ENCODE measurements at places on chromosomes 12 and 14. TPM values are rescaled to one million over a fixed set of nuclear protein-coding genes. Genes with fewer than 3 reads are reported as not detected.

The HOXC9 gene
- 0.30 TPM for polyA plus RNA-seq

GRCh38 chr12:91533366-91533765 lies 350.7 kb upstream of the DCN start:
- DNase-seq: no peak

The NID2 gene
- 227 TPM for polyA plus RNA-seq

The MYF5 gene
- polyA plus RNA-seq: not detected

GRCh38 chr12:55681142-55682077 lies 26.3 kb downstream of the ITGA7 start:
- peak; percentile 84 for DNase-seq

The TPH2 gene
- 0.52 TPM for polyA plus RNA-seq

The KRT8 gene
- polyA plus RNA-seq: 171 TPM

The CLEC9A gene
- 2.5 TPM for polyA plus RNA-seq

The AKAP6 gene
- 6.3 TPM for polyA plus RNA-seq

DNA sequence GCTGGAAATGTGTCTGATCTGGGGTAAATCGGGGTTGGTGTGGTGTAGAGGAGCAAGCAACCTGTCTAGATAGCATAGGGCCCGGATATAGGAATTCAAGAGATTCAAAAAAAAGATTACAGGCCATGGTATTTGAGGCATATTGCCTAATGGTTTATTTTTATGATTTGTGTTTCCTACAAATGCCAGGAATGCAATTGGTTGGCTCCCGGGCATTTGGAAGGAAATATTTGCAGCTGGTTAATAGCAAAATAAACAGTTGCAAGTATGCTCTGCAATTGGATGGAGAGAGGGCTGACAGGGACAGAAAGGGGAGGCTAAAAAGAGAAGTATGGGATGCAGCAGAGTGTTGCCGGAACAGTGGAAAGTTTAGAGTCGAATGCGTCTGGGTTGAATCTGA lies 315.6 kb upstream of the ATP2B1 start:
- no peak for DNase-seq

DNA sequence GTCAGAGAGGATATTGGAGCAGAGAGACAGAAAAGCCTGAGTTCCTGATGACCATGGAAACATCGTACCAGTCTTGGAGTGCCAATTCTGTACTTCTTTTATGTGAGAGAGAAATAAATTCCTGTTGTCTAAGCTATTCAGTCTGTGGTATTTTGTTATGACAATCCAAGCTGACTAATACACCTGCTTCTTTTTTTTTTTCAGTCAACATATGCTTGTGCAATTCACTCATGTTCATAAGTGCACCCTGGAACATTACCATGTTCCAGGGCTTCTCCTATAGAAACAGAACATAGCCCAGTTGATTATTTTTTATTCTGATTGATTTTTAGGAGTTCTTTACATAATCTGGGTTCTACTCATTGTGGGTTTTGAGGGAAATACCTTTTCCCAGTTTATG lies 1.7 kb upstream of the CHPT1 start:
- DNase-seq: no peak

The MARCHF9 gene
- 16.5 TPM for polyA plus RNA-seq

The SPX gene
- 13.5 TPM for polyA plus RNA-seq

The LRRIQ1 gene
- polyA plus RNA-seq: 11.3 TPM

GRCh38 chr12:3164454-3165077 lies 87.4 kb downstream of the TSPAN9 start:
- DNase-seq: no peak

The NRIP2 gene
- polyA plus RNA-seq: 7.7 TPM

DNA sequence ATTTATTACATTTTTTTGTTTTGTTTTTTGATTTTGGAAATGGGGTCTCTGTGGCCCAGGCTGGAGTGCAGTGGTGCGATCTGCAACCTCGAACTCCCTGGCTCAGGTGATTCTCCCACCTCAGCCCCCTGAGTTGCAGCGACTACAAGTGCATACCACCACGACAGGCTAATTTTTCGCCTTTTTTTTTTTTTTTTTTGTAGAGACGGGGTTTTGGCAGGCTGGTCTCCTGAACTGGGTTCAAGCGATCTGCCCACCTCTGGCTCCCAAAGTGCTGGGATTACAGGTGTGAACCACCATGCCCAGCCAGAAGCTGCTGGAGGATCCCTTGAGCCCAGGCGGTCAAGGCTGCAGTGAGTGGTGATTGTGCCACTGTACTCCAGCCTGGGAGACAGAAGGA lies 2.3 kb downstream of the MON2 start:
- no peak for DNase-seq

The RPGRIP1 gene
- polyA plus RNA-seq: 0.60 TPM

- no peak for DNase-seq
These were observed 205.4 kb downstream of the RERGL start for GRCh38 chr12:17884581-17884980.

GRCh38 chr12:27434673-27435565 lies 11.6 kb upstream of the SMCO2 start:
- no peak for DNase-seq

DNA sequence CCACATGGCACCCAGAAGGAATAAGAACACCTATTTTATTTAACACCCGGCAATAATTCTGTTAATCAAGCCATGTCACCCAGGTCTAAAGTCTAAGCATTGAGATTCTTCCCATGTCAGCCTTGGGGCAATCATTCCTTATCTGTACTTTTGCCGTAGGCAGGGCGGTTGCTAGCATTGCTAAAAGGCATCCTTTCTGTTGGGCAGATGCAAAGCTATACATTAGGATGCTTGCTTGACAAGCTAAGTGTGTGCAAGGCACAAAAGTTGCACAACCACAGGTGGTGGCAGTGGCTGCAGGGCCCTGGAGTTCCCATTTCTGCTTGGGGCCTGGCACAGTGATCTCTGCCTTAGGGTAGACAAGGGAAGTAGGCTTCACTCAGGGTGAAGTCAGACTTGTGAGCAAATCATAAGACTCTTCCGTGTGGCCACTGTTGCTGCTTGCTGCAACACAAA lies 12.5 kb upstream of the GALNT6 start:
- DNase-seq: no peak
